NCI-H524 treated with DMSO at 0.1 percent for 48 hours (cell line): ENCODE measurements at places on chromosomes 12 and 14.

DNA sequence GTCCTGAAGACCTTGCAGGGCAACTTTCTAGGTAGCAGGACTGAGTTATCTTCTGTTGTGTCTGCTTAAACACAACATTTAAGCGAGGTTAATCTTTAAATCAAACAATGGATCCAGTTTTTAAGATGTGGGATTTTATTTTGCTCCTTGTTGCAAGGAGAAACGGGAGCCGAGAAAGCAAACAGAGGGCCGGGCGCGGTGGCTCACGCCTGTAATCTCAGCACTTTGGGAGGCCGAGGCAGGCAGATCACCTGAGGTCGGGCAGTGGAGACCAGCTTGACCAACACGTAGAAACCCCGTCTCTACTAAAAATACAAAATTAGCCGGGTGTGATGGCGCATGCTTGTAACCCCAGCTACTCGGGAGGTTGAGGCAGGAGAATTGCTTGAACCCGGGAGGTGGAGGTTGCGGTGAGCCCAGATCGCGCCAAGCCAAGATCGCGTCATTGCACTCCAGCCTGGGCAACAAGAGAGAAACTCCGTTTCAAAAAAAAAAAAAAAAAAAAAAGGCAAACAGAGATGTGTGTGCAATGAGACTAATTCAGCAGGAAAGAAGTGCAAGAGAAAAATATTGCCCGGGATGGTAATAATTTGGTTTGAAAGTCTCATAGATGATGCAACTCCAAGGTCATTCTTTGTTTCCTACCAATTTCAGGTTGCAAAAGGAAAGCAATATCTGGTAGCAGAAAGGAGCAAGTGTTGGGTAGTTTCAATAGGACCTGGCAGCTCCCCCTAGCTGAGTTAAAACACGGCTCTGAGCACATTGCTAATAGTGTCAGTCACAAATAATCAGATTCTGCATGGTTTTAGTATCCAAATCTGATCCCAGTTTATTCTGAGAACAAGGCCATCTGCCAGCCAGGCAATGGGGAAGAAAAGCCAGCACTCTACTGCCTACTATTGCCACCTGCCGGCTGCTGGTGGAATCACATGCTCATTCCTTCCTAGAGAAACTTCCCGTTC lies 141.4 kb downstream of the PPM1H start:
- DNase-seq, result peak; percentile 79

GRCh38 chr12:11016937-11017336 lies 5.5 kb downstream of the TAS2R19 start:
- no peak for DNase-seq

GRCh38 chr14:59160506-59160905 lies 28.0 kb upstream of the DAAM1 start:
- DNase-seq, result no peak

- no peak for DNase-seq
These were observed 314.3 kb upstream of the OR4E1 start for GRCh38 chr14:21987937-21988336.

DNA sequence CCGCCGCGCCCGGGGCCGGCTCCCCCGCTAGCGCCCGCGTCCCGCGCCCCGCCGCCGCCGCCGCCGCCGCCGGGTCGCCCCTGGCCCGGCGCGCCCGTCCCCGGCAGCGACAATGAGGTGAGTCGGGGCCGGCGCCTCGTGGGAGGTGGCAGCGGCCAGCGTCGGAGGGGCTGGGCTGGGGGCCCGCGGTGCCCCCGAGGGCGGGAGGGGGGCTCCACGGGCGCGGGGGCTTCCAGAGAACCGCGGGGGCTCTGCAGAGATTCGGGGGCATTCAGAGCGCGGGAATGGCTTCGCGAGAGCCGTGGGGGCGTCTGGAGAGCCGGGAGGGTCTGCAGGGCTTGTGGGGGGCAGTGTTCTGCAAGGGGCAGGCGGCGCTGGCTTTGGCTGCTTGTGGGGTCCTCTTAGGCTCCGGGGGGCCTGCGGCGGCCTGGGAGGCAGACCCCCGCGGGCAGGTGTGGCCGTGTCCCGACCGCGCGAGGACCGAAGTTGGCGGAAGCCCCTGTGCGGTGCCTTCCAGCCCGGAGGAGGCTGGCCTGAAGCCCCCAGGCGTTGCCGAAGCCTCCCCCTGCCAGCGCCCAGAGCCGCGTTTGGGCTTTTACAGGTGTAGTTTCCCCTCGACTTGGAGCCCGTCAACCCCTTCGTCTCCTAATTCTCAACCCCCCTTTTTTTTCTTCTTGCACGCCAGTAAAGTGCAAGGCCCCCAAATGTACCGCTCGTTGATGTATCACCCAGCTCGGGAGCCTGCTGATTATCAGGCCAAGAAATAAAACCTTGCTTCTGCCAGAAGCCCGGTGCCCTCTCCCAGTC lies 93.1 kb upstream of the EVL start:
- DNase-seq, result no peak

- DNase-seq, result no peak
These were observed 6.7 kb downstream of the HSD17B6 start for GRCh38 chr12:56769868-56770267.

- DNase-seq, result no peak
These were observed 1.7 kb upstream of the LAG3 start for GRCh38 chr12:6770600-6770999.

DNA sequence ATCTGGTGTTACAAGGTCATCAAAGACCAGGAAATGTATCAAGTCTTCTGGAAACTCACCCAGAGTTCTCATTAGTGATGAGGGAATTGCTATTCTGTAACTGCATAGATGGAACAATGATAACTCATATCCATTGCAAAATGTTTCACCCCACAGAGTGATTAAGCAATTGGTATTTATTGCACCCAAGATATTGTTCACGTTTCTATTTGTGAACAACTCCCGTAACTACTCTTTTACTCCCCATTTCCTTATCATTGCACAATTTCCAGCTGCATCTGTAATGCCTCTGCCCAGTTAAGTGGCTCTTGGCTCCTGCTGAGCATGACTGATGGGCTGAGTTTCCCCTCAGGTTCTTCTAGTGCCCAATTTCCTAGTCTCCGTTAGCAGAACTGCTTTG lies 108.7 kb upstream of the PRICKLE1 start:
- DNase-seq, result no peak

DNA sequence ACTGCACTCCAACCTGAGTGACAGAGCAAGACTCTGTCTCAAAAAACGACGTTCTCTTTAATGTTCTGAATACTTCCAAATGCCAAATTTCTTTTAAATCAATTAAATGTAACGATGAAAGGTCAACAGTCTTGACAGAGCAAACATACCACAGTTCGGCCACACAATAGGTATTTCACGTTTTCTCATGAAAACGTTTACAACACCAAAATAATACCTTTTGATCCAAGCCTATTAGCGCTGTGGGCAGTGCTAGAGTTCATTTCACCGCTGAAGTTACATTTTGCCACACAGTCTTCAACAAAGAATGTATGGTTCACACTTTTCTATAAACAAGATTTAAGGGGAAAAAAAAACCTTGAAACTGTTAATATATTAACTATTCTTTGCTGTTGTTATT lies 122.1 kb downstream of the MED13L start:
- DNase-seq, result no peak

- DNase-seq, result no peak
These were observed 17.5 kb downstream of the MTA1 start for GRCh38 chr14:105436891-105437722.

- no peak for DNase-seq
These were observed 337.7 kb downstream of the IPO8 start for GRCh38 chr12:30357766-30358490.

DNA sequence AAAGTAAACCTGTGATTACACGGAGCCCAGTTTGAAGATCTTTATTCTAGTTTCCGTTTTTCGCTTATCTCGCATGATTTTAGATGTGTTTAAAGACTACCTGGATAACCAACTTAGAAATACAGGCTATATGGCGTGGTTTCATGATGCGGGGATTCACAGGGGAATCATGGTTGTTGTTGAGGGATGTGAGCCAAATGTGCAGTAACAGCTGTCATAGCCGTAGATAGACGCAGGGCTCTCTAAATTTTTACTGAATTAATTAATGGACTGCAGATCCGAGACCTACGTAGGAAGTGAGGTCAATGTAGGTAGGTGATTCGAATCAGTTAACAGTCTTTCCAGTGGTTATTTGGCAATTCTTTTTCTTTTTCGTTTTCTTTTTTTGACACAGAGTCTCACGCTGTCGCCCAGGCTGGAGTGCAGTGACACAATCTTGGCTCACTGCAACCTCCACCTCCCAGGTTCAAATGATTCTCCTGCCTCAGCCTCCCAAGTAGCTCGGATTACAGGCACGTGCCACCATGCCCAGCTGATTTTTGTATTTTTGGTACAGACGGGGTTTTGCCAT lies 144.9 kb upstream of the AMIGO2 start:
- no peak for DNase-seq

GRCh38 chr12:12881151-12881909 lies 10.0 kb upstream of the GPRC5A start:
- no peak for DNase-seq

DNA sequence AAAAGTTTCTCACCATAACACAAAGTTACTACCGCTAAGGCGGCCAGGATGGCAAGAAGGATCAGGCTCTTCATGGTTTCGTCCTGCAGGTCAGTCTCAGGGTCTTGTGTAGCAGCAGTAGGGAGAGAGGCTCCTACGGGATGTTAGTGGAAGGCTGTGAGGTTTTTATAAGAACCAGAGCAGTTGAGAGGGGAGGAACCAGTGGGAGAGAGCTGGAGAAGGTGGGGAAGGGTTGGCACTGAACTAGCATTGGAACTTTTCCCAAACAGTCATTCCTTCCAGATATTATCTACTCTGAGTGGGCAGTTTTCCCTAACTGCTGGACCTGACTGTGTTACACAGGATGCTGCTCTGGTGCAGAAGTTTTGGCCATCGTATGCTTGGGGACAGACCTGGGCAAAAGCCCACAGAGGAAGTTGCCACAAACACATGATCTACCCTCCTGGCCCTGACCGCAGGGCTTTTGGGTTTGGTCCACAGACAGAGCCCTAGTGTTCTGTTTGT lies at the start of gene MGP:
Gene MGP (minus strand): TSS at position 137 of the 504 bp plus-strand sequence. CDS start 63 bp downstream, at position 74.
- no peak for DNase-seq

DNA sequence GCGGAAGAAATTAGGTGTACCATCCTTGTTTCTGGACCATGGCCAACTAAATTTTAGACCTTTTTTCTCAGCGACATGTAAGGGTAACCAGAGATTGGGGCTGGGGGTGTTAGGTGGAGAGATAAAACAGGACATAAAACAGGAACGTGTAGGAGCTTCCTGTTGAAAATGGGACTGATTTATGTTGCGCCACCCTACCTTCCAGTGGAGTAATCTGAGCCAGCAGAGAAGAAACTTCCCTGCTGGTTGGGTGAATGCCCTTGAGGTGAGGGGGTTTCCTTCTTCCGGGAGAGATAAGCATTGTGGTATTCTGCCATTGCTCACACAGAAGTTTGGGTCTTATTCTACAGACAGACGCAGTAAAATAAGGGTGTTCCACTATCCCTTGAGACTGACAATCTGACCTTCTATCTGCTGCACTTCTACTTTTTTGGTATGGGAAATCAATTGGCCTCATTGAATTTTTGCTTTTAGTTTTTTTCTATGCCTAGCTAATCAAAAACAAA lies 417.6 kb downstream of the PCNX1 start:
- no peak for DNase-seq

- DNase-seq, result no peak
These were observed 157.4 kb upstream of the HMGA2 start for GRCh38 chr12:65666876-65667275.

DNA sequence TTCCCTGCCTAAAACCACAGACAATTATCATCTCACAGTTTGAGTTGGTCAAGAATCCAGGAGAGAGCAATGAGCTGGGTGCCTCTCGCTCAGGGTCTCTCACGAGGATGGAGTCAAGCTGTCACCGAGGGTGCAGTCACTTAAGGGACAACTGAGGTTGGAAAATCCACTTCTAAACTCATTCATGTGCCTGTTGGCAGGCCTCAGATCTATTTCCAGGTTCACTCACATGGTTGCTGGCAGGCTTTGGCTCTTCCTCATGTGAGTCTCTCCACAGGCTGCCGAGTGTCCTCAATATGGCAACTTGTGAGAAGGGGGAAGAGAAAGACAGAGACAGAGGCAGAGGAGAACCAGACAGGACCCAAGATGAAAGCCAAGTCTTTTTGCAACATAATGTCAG lies 10.5 kb upstream of the OR10P1 start:
- no peak for DNase-seq

DNA sequence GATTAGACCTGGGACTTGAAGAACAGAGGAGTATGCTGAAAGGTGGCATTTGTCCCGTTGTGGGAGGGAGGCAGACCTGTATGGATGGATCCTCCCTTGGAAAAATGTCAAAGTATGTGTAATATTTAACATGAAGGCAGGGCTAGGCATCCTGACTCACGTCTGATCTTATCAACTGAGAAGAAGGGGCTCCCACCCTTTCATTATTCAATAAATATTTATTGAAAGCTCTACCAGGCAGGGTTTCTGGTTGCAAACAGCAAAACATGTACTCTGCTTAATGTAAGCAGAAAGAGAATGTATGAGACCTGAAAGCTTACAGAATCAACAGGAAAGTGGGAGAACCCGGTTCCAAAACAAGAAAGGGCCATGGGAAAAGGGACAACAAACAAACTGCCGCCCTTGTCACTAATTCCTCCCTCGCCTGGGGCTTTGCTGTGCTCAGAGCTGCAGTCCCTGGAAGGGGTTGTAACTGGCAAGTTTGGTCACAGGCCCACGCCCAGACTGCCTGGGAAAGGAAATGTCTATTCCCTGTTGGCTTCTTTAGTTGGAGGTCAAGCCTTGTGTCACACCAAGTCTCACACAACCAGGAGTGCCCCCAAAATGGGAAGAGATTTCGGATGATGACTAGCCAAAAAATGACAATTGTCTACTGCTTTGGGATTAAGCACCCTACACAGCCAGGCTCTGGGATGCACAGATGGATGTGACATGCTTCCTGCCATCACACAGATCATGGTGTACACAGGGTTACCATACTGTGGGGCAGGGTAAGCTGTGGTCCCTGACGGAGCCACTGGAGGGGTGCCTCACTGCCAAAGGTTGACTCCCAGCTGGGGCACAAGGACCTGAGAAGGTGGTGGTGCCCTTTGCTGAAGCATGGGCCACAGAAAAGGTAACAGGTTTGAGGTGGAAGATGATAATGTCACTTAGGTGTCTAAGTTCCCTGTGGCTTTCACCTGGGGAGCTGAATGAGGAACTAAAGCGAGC lies 36.8 kb downstream of the RAB35 start:
- no peak for DNase-seq

GRCh38 chr14:95237958-95238340 lies 80.6 kb upstream of the DICER1 start:
- no peak for DNase-seq

- DNase-seq, result no peak
These were observed 262.6 kb upstream of the BTG1 start for GRCh38 chr12:92408072-92408900.
